ENCODE measurements at places on chromosomes 5 and 9. TPM values are rescaled to one million over a fixed set of nuclear protein-coding genes. Genes with fewer than 3 reads are reported as not detected.

Gene CDH6
- 0.87 TPM for total RNA-seq

Gene FCN2
- not detected for total RNA-seq

Gene CER1
- 0.47 TPM for total RNA-seq

DNA sequence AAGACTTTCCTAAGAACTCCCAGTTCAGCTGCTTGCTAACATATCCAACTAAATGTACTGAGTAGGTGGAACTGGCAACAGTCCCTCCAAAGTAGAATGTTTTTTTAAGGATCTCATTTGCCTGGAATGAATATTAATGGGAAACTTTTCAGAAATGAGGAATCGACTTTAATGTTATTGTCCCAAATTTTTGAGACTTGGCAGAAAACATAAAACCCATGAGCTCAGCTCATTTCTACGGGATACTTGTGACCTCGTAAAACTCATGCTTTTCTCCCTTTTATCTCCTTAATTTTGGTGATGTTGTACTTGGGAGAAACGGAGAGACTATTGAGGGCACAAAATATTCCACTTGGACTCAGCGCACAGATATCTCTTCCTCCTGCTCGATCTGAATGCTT, 296.8 kb downstream of the EBF1 start:
- DNase-seq = peak; percentile 25

- DNase-seq = peak; percentile 32
These were observed 517.6 kb downstream of the BNC2 start for GRCh38 chr9:16352791-16353401.

DNA sequence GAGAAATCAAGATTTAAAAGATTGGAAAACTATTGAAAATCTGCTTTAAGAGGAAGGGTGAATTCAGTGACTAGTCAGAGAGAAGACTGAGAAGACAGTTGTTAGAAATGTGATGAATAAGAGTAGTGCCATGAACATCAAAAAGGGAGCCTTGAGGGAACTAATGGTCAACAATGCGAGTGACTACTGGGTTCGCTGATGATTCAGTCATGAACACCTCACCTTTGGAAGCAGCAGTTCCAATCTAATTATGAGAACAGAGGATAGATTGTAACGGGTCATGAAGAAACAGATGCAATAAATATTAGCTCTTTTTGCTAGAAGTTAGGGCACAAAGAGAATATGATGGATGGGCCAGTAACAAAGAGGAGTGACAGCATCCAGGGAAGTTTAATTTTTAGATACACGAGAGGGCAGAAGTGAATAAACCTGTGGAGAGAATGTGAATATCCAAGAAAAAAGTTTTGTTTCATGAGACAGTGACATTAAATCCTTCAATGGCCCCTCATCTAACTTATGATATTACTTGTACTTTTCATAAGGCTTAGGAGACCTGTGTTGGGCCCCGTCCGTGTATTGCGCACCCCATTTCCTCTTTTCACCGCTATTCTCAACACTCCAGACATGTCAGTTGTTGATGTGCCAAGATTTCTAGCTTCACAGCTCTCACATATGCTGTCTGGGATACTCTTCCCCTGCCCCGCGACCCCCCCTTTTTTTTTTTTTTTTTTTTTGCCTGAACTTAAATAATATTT, 23.5 kb upstream of the IFNE start:
- DNase-seq = no peak

Data from testis (tissue), 5 donors.